ENCODE measurements at places on chromosomes 11 and 22.

DNA sequence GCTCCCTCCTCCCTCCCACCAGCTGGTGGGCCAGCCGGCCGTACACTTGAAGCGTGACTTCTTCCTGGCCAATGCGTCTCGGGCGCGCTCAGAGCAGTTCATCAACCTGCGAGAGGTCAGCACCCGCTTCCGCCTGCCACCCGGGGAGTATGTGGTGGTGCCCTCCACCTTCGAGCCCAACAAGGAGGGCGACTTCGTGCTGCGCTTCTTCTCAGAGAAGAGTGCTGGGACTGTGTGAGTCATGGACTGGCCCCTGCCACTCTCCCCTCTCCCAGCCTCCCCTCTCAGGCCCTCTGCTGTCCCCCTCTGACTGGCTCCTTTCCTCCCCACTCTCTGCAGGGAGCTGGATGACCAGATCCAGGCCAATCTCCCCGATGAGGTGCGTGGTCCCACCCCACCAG lies 24.7 kb downstream of the CAPN1 start:
- DNase-seq = no peak

- no peak for DNase-seq
Measured at GRCh38 chr11:83557653-83558052, 271.5 kb upstream of the CCDC90B start.

DNA sequence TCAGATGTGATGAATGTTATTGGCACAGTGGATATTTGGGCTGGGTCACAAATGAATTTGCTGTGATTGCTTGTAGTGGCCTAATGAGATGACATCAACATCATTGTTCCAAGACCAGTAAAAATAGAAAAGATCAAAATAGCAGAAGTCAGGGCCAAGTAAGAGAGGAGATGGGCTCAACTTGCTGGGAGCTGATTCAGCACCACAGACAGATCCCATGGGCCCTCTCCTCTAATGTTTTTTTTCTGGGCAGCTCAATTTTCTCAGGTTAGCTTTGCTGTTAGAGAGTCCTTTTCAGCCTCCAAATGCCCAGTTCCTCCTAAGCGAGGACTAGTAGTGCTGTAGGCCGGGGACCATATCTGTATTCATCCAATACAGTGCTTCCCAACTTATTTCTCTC lies 86.0 kb upstream of the IZUMO1R start:
- DNase-seq = no peak

GRCh38 chr22:42162728-42163489 lies 32.3 kb upstream of the CYP2D6 start:
- no peak for DNase-seq

All from substantia nigra (tissue), 51 donors.